ENCODE measurements at places on chromosomes 3 and 15.

- DNase-seq = peak; percentile 5
Observed at GRCh38 chr3:185176750-185177359, 24.0 kb upstream of the C3orf70 start.

DNA sequence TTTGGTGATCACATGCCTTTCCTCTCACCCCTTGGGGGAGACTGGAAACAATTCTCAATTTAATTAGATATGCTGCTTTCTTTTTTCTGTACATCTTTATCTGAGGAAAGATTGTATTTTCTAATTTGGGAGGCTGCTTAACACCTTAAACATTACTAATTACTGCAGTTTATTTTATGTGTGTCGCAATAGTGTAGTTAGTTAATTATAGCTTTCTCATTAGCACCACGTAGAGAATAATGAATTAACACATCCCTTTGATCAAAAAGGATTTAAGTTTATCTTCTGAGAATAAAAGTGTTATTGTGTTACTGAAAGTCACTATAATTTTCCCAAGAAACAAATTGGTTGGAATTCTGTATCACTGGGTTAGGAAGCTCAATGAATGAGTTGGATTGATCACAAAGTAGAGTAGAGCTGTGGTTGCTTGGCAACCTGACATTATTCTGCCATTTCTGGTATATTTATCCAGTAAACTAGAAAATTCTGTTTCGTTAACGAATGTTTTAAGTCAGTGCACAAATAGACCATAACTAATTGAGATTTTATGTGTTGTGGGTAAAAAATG lies 4.3 kb downstream of the CHL1 start:
- DNase-seq = no peak

GRCh38 chr3:177346878-177347277 lies 149.6 kb upstream of the TBL1XR1 start:
- no peak for DNase-seq

DNA sequence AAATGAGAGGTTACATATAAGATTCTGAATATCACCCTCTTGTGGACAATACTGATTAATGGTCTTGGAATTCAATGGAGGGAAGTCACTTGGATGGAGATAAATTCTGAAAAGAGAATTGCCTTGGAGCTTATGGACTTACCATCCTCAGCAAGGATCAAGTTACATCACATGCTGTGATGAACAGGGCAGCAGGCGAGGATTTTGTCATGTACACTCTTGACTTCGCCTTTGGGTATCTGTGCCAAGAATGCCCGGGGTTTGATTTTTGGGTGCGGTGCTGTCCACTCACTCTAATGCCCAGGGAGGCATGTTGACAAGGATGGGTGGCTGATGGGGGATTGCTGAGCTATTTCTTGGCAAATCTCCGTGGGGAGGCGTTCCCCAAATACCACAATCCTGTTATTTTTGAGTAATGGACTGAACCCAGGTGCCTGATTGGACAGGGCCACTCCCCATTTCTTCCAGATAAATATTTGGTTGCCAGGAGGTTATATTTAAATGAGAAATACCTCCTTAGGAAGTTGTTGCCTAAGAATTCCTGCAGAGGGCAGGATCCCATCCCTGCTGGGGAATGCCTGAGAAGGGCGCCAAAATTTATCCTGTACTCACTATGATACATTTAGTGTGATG lies 96.3 kb downstream of the TPRG1 start:
- no peak for DNase-seq

DNA sequence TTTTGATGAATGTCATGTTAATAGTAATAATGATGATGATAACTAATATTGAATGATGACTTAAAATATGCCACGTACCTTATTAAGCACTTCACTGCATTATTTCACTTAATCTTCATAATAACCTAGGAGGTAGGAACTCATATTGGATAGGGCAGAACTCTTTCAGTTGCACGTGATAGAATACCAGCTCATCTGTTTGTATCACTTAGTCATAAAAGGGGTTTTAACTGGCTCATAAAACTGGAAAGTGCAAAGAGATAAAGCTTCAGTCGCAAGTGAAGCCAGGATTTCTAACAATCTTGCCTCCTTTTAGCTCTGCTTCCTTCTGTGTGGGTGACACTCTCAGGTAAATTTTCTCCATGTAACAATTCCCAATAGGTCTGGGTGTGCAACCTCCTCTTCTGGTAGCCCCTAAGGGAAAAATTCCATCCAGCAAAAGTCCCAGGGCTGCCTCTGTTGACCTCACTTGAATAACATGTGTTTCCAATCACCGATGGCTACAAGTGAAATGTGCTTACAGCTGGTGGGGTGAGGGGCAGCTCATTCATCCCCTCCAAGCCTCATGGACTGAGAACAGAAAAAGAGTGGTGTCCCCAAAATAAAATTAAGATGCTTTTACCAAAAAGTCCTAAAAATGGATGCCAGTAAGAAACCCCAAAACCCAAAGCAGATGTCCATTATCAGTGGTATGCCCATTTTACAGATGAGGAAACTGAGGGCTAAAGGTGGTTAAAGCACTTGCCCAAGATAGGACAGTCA lies 9.3 kb downstream of the GXYLT2 start:
- DNase-seq = no peak

- peak; percentile 22 for DNase-seq
Observed at GRCh38 chr15:44193651-44194322, 1.3 kb downstream of the FRMD5 start.

- DNase-seq = no peak
Observed at GRCh38 chr3:68306571-68306970, 625.8 kb downstream of the TAFA4 start.

DNA sequence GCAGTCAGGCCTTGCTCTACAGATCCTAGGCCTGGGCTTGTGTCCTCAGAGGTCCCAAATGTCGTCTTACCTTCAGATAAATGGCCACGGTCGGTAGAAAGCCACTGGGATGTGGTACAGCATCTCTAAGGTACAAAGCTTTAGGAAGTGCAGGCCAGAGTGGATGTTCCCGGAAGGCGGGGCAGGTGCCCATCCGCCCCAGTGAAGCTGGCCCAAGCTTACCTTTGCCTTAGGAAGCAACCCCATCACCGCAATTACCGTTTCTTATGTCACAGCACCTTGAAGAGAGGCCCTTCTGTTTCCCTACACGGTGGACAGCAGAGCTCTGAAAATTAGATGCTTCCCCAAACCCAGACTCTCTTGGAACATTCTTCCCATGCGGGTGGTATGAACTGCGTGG lies 240.1 kb upstream of the LYSMD4 start:
- DNase-seq = no peak

DNA sequence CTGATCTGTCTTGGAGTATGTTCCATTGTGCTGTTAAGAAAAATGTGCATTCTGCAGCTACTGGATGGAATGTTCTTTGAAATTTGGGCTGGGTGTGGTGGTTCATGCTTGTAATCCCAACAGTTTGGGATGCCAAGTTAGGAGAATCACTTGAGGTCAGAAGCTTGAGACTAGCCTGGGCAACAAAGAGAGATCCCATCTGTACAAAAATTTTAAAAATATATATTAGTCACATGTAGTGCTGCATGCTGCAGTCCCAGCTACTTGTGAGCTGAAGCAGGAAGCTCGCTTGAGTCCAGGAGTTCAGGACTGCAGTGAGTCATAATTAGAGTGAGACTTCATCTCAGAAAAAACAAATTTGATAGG lies 62.8 kb upstream of the PLSCR4 start:
- no peak for DNase-seq

GRCh38 chr3:76646921-76647562 lies 392.9 kb upstream of the ROBO2 start:
- DNase-seq = no peak

DNA sequence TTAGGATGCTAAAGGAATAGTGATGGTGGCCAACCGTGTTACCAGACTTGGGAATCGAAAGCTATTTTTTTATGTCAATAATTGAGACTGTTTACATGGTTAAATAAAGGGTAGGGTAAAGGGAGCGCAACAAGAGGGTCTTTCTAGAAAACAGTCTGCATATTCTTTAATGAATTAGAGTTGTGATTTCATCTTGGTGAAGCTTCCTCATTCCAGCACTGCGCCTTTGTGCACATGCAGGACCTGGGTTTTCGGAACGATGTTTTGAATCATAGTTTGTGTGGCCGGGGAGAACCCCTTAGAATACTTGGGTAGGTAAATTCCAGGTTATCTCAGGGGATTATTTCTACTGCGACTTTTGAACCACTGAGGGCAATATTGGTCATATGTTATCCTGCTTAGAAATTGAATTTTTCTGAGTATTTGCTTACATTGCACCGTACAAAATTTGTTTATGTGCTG lies 1.3 kb downstream of the PIK3CA start:
- DNase-seq = no peak

- no peak for DNase-seq
Observed at GRCh38 chr3:157135671-157136396, 24.1 kb downstream of the CCNL1 start.

DNA sequence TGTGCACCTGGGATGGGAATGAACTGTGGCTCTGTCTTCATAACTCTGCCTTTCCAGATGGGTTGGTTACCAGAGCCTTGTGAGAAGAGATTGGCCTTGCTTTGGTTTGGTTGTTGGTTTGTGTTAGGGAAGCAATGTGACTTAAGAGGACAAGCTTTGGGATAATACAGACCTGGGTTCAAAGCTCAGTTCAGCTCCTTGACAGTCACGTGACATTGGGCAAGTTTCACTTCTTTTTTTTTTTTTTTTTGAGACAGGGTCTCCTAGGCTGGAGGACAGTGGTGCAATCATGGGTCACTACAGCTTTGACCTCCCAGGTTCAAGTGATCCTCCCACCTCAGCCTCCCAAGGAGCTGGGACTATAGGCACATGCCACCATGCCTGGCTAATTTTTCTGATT lies 42.7 kb downstream of the CORO2B start:
- no peak for DNase-seq

DNA sequence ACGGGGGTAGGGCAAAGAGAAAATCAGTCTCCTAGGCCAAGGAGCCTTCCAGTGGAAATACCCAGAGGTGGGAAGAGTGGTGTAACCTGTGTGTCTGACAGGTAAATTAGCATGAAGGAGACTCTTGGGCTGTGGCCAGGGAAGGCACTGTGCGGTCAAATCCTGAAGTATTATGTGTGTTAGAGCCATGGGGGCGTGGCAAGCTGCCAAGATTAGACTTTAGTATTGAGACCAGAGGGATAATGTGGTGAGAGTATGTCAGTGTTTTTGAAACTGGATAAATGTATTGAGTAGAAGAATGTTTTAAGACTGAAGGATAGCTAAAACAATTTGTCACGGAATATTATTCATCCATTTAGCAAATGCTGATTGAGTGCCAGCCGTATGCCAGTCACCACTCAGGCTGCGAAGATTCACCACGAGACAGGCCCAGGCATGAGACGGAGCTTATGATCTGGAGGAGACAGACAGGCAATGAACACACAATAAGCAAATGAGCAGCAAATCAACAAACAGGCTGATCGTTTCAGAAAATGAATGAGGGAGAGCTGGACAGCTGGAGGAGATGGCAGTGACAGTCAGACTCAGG lies 445.9 kb downstream of the MCTP2 start:
- DNase-seq = no peak

- DNase-seq = no peak
Observed at GRCh38 chr15:41775651-41776050, 1.4 kb downstream of the MAPKBP1 start.

DNA sequence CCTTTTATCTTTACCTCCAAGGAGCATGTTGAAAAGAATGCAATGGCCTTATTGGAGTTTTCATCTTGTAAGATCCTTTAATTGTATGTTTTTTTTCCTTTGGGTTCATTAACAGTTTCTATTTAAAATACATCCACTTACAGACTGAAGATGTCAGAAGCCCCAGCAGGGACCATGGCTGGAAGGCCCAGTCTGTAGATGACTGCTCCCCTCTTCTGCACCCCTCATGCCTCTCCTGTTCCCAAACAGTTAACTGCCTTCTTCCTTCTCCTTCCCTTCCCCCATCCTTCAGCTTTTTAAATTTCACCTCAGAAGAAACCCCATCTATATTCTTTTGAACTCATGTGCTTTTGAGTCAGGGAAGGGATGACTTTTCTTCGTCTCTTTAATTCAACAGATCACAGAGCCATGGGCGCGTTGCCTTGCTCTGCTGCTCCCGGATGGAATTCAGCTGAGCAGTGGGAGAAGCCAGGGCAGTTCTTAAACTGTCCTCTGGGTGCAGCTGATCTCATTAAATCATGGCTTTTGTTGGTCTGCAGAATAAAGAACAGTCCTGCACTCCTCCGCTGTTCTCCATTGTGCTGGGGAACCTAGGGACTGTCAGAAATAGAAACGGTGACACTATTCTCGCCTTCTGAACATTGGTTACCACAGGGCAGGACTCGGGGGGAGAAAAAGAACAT lies 71.5 kb upstream of the EIF1B start:
- DNase-seq = no peak

- DNase-seq = no peak
Observed at GRCh38 chr15:91413142-91413541, 313.1 kb downstream of the SV2B start.

DNA sequence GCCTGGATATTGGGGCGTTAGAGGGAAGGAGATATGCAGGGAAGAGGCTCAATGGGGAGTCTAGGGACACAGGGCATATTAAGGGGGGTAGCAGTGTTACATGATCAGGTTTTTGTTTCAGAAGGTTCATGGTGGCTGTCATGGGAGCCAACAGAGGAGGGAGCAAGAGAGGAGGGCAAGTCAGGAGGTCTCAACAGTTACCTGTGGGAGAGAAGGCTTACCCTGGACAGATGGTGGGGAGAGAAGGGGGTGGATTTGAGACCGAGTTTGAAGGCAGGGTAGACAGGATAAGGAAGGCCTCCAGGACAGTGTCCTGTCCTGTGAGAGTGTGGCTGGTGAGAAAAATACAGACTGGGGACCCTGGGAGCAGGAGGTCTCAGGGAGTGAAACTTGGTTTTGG lies 3.8 kb upstream of the WNT7A start:
- DNase-seq = no peak

DNA sequence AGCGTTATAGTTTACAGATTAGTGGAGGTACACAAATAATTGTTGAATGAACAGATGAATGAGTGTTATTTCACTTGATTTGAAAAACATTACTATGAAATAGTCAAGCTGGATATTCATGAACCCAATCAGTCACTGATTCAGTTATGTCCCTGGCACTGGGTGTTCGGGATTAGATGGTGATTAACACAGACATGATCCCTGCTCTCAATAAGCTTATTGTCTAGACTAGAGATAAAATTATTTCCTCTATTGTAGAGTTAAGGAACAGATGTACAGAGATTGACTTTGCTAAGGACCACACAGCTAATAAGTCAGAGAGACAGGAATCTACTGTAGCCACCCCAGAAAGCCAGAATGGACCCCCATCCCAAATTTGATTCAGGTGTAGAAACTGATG lies 963 bp downstream of the GRAMD1C start:
- no peak for DNase-seq

DNA sequence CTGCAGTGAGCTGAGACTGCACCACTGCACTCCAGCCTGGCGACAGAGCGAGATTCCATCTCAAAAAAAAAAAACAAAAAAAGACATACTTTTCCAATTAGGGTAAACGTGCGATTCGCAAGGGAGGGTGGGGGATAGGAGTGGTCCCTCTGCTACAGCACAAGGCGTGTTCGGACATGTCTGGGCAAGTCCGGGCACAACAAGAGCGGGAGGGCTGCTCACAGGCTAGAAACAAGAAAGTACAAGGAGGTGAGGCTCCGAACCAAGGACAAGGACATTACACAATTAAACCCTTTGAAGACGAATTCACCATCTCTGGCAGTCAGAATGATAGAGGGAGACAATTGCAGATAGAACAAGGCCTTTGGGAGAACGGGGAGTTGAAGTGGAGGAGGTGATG lies 32.2 kb upstream of the BCL2A1 start:
- no peak for DNase-seq

- no peak for DNase-seq
Observed at GRCh38 chr15:59646277-59646676, 11.0 kb downstream of the GTF2A2 start.
